Germinal center (tissue), 1 donor: ENCODE measurements at places on chromosomes 7 and 10.

GRCh38 chr7:18402488-18403183, 92.9 kb upstream of the HDAC9 start:
- DNase-seq, result no peak

DNA sequence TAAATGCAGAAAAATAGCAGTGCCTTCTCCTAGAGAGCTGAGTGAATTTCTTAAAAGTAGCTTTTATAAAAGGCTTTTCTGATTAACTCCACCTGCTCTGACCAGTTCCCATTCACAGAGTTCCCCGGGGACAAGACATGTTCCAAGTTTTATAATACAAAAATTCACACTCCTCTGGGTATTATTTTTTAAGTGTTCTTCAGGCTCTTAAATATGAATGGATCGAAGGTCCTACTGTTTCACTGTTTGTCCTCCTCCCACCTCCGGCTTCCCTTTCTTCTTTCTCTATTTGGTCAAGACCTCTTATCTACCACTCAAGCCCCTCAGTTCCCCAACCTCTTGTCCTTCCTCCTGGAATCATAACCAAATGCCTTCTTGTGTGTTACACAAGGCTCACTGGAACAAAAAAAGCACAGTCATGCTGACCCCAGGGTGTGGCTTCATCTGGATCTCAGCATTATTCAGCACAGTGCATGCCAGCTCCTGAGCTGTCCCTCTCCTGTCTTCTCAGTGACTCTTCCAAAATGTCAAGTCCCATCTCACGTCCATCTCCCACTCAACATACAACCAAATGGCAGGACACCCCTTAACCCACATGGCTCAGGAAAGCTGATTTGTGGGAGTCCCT, 222.4 kb downstream of the SORCS1 start:
- DNase-seq, result no peak

GRCh38 chr10:102140218-102140617, 7.4 kb downstream of the PPRC1 start:
- DNase-seq, result no peak

DNA sequence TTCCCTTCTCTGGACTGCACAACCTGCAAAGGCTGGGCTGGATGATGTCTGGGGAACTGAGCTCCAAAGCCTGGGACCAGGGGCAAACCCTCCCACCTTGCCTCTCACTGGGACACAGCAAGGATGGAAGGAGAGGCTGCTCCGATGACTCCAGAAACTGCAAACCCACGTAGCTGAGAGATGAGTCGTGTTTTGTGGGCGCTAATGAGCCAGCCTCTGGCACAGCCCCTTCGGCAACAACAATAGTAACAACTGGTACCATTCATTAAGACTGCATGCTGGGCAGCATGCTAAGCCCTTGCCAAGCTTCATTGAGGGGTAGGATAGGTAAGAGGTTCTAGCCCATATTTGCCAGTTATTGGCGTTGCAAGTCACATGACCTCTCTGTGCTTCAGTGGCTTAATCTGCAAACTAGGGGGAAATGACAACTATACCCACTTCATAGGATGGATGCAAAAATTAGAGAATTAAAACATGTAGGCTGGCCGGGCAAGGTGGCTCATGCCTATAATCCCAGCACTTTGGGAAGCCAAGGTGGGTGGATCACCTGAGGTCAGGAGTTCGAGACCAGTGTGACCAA, 145.9 kb downstream of the SH3PXD2A start:
- DNase-seq, result no peak

GRCh38 chr10:43728425-43728824, 79.7 kb upstream of the ZNF32 start:
- no peak for DNase-seq

- DNase-seq, result no peak
Observed at GRCh38 chr10:4770801-4771553, 55.0 kb upstream of the AKR1E2 start.

GRCh38 chr7:21953781-21954180, 8.1 kb upstream of the CDCA7L start:
- no peak for DNase-seq

DNA sequence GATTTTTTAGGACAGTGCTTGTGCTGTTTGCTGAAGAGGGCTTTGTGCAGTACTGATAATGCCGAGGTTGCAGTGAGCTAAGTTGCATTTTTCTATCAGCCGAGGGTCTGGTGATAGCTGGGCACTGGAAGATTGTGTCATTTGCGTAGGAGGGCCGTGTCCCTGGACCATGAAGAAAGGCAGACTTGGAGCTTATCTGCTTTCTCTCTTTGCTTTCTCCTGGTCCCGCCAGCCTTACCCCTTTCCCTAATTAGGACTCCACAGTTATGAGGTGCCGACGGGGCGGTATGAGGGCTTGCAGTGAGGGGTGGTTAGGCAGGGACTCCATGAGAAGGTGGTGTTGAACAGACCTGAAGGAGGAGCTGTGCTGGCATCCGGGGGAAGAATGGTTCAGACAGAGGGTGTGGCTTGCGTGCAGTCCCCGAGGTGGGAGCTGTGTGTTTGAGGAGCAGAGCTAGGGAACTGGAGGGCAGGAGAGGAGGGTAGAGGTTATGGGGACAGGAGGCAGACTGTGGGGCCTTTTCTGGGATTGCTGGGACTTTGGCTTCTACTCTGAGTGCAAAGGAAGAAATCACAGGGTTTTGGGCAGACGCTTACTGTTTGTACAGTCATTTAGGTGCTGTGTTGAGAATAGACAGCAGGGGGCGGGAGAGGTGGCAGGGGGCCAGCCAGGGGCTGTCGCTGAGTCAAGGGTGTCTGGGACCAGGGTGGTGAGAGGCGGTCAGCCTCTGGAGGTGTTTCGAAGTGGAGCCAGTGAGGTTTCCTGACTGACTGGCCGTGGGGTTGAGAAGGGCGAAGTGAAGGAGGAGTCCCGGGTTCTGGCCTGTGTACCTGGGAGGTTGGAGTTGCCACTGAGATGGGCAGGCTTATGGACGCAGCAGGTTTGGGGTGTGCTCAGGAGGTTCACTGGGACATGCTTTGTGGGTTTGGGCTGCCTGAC, 43.4 kb downstream of the PRF1 start:
- DNase-seq, result peak; percentile 35
